NCI-H774 (cell line): ENCODE measurements at places on chromosomes 16 and 17.

GRCh38 chr17:63277629-63278028, 168.5 kb downstream of the CYB561 start:
- DNase-seq: no peak

DNA sequence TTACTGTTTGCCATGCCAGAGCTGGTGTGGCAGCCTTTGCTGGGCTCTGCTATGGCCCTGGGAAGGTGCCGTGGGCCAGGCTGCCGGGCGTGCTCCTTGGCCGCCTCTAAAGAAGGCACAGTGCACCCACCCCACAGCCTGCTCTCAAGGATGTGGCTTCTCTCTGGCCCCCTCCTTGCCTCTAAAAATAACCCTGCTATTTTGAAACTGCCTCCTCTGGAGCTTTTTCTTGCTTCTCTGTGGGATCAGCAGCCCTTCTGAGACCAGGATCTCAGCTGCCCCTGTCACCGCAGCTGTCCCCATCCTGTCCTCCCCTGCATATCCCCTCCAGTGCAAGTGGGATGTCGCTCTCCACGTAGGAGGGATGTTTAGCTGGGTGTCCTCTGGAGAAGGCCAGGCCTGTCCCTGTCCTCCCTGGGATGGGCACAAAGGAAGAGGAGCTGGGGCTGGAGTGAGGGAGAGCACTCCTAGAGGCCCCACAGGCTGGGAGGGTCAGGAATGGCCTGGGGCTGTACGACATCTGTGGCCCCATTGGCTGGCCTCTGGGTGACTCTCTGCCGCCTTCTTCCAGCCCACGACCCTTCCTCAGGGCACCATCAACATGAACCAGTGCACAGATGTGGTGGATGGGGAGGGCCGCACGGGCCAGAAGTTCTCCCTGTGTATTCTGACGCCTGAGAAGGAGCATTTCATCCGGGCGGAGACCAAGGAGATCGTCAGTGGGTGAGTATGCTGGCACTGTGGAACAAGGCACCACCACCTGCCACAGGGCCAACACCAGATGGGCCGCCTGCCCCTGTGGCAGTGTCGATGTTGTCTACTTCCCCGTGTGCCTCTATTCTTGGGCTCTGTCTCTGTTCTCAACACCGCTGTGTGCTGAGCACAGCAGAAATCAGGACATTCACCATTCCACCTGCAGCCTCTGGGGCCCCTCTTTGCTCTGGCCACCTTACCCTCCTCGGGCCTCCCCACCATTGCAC, 79.7 kb downstream of the PLD6 start:
- no peak for DNase-seq

GRCh38 chr16:49158029-49158642, 123.5 kb downstream of the CBLN1 start:
- no peak for DNase-seq

GRCh38 chr17:35088881-35089585, 25.5 kb upstream of the RFFL start:
- peak; percentile 92 for DNase-seq

- DNase-seq: no peak
Observed at GRCh38 chr16:50442221-50442620, 73.4 kb upstream of the BRD7 start.

DNA sequence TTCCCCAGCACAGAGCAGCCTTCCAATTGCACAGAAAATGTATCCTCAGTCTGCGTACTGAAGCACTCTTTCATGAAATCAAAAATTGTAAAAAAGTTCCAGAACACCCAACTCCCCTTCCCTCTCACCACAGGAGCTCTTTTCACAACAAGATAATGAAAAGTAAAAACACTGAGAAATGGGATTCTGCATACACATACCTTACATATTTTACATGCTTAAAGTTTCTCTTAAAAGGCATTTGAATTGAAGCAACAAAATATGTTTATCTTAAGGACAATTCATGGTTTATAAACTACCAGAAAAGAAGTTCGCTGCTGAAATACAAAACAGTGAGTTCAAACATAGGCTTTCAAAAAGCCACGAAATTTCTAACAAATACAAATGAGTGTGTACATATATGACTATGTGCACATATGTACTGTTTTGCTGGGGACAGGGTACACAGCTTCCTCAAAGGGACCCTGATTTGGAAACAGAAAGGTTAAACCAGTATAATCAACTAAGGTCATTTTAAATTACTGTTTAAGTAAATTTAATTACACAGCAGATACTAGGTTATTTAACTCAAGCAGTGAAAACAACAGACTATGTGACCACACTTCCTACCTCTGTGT, 33.8 kb downstream of the COG1 start:
- DNase-seq: no peak

- DNase-seq: no peak
Observed at GRCh38 chr17:67212231-67212630, 32.8 kb downstream of the HELZ start.

GRCh38 chr17:42517516-42517915, 18.5 kb upstream of the NAGLU start:
- DNase-seq: peak; percentile 61

- DNase-seq: no peak
Observed at GRCh38 chr17:35117984-35118383, 1.7 kb downstream of the RAD51D start.

DNA sequence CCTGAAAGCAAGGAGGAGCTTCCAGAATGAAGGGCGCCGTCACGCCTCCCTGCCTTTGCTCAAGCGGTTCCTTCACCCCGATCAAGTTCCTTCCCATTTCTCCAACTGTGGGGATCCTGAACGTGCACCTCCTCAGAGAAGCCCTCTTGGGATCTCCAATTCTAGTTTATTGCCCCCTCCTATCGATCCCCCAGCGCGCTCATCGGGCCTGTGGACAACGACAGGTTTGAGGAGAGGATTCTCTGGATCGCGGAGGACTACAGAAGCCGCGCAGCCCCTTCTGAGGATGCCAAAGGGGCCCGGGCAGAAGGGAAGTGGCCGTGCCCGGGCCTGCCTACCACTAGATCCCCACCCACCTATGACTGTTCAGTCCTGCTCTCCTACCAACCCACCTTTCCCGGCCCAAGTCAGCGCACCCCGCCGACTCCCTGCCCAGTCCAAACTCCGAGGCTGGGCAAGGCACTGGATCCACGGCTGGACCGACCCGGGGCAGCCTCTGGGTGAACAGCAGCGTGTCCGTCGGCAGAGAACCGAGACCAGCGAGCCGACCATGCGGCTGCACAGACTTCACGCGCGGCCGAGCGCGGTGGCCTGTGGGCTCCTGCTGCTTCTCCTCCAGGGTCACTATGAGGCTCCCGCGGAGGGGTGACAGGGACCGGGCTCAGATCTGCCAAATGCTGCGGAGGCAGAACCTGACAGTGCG, 12.8 kb upstream of the CES3 start:
- no peak for DNase-seq

GRCh38 chr16:26840691-26841090, 226.0 kb upstream of the C16orf82 start:
- DNase-seq: no peak

GRCh38 chr17:74631468-74632450, 8.2 kb upstream of the CD300E start:
- DNase-seq: no peak

GRCh38 chr17:63275318-63275970, 170.7 kb downstream of the CYB561 start:
- DNase-seq: no peak

GRCh38 chr17:4719684-4720221, 9.3 kb downstream of the ARRB2 start:
- no peak for DNase-seq

- DNase-seq: no peak
Observed at GRCh38 chr17:68602289-68602688, 1.1 kb upstream of the FAM20A start.

DNA sequence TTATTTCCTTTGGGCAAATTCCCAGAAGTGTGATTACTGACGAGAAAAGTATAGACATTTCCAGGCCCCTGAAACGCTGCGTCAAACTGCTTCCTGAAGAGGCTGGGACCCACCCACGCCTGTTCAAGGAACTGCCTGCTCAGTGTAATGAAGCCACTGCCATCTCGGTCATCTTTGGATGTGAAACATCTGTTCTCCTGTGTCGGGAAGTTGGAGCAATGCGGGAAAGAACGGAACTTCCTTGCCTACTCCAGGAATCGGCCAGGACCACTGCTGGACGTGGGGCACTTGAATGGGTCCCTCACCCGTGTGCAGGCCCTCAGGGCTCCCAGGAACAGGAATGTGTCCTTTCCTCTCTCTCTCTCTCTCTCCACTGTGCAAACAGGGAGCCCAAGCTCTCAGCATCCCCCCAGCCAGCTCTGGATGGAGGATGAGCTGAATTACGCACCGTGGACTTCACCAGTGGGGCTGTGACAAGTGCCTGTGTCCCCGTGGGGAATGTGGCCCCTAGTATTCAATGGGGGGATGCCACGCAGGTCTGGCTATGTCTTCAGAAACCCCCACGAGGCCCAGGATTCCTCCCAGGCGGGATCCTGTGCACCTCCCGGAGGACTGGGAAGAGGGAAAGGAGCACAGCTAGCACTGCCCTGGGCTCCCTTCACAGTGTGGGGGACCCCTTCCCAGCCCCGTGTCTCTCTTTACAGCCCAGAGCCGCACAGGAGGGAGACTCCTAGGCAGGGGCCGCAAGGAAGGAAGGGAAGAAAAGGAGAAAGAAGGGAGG, 18.3 kb upstream of the LITAF start:
- no peak for DNase-seq

DNA sequence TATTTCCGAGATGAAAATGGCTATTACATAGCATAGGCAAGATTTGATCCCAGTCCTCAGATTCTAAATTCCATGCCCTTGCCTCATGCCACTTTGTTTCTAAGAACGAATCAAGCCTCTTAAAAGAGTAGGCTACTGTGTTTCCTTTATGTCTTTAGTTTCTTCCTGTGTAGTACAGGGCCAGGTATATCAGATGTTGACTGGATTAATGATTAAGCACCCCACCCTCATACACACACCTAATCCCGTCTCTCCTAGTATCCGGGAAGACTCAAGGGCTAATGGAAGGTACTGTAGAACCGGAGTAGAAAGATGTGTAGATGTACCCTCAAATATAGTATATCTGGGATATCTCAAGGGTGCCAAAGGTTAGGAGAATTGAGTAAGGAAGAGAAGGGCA, 6.7 kb downstream of the TOM1L1 start:
- DNase-seq: no peak

GRCh38 chr17:34874478-34874877, 86.8 kb downstream of the CCT6B start:
- DNase-seq: no peak

- DNase-seq: no peak
Observed at GRCh38 chr17:57924677-57925076, 30.5 kb downstream of the CUEDC1 start.

- no peak for DNase-seq
Observed at GRCh38 chr16:19127674-19128131, 13.9 kb downstream of the ITPRIPL2 start.

- DNase-seq: peak; percentile 67
Observed at GRCh38 chr17:28997806-28998205, 8.0 kb downstream of the SEZ6 start.

DNA sequence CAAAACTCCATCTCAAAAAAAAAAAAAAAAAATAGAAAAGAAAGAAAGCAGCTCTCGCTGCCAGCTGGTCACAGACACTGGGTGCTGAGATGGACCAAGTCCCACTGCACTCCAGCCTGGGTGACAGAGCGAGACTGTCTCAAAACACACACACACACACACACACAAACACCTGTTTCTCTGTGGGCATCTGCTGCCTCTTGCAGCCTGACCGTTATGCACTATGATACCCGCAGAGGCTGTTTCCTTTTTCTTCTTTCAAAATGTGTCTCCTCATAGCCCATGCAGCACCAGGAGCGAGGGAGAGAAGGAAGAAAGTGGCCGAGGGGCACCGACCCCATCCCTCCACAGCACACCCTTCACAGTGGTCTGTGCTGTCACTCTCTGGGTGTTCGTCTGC, 36.9 kb upstream of the KLHDC4 start:
- no peak for DNase-seq

DNA sequence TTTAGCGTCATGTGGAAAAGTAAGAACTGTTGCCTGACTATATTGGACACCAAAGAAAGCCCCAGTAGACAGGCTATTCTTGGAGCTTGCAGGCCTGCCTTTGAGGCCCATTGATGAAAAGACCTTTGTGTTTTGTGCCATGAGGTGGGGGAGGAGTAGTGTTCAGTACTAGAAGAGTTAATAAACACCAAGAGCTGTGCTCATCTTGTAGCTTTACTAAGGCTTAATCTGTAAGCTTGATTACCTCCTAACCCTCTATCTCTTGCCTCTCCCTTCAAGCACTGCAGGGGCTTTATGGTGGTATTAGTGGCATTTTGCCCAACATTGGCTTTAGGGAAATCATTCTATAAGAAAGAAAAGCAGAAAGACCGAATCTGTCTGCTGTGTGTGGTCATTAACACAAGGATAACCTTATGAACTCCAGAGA, 220.2 kb upstream of the TBX2 start:
- DNase-seq: no peak

DNA sequence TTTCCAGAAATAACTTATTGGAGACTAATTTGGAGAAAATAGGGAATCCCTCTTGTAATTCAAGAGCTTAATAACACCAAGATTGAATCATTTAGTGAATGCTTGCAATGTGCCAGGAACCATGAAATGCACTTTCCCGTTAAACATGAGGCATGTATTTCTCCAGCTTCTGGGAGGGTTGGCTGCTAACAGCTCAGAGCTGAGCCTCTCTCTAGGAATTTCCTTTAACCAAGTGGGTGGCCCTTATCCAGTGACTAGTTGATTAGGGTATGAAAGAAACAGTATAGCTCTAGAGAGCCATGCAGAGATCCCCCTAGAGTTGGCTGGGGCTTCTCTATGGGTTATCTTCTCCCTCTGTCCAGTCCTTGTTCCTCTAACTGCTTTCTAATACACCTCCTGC, 356.4 kb upstream of the GOT2 start:
- DNase-seq: no peak

DNA sequence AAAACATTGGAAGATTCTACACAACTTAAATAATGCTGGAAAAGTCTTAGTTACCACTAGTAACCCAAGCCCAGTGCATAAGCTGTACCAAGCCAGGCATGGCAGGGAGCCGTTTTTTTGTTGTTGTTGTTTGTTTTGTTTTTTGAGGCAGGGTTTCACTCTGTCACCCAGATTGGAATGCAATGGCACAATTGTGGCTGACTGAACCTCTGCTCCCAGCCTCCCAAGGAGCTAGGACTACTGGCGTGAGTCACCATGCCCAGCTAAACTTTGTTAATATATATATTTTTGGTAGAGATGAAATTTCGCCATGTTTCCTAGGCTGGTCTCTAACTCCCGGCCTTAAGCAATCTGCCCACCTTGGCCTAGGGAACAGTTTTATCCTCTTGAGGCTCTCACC, 564 bp upstream of the TMIGD1 start:
- no peak for DNase-seq

DNA sequence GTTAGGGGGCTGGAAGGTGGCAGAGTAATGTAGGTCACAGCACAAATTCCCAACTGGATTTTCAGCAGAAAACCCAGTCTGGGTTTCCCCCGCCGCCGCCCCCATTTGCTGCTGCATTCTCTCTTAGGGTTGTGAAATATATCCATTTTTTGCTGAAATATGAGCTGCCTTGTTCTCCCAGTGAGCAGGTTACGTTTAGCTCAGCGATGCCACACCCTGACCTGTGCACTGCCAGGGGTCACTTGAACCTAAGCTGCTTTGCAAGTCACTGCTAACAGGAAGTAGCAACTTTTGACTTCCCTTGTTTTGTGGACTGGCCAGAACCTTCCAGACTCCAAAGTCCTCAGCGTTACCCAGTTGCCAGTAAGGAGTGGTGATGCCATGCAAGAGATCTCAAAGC, 274.1 kb downstream of the CPPED1 start:
- no peak for DNase-seq

GRCh38 chr17:44167181-44167861, 3.2 kb upstream of the ASB16 start:
- DNase-seq: no peak
